A375 (cell line): ENCODE measurements at places on chromosomes 16 and 17. TPM values are rescaled to one million over a fixed set of nuclear protein-coding genes. Genes with fewer than 3 reads are reported as not detected.

KRT24 gene
- total RNA-seq = not detected in 2 replicates

CX3CL1 gene
- total RNA-seq = 0.13 and 1.1 TPM in 2 replicates

CLEC18B gene
- 3.9 and 5.8 TPM in 2 replicates for total RNA-seq

IGF2BP1 gene
- total RNA-seq = 27.7 and 27.8 TPM in 2 replicates

SLC12A3 gene
- total RNA-seq = not detected in 2 replicates

KRT32 gene
- 0.08 and 0.19 TPM in 2 replicates for total RNA-seq

FHOD1 gene
- total RNA-seq = 46.7 and 52.4 TPM in 2 replicates

ZACN gene
- 0.29 TPM in 1 of 2 replicates, not detected in the other for total RNA-seq

KRTAP2-3 gene
- 0.29 TPM in 1 of 2 replicates, not detected in the other for total RNA-seq

TERB1 gene
- total RNA-seq = not detected in 2 replicates

SLC5A10 gene
- total RNA-seq = not detected in 2 replicates

AGRP gene
- not detected in 2 replicates for total RNA-seq

OR1F1 gene
- not detected in 2 replicates for total RNA-seq
